ENCODE measurements at places on chromosomes 16 and 17.

DNA sequence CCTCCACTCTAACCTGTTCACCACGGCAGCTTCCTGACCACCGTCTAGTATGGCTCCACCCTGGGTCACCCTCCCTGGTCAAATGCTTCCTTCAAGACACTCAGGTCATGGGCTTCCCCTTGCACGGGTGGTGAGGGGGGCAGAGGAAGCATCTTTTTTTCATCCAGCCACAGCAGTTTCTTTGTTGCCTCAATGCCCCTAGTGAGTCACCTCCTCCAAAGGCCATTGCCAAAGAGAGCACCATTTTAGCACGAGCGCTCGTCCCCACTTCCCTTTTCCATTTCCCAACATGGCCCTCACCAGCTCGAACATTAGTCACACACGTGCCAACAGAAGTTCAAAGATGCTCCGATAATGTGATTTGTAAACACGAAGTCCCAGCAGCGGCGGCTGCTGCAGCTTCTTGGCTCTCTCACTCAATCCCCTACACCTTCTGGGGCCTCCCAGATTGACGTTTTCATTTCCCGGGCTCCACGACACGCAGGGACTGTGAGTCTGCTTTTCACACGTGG is 134.6 kb downstream of the GAS7 start:
- peak; percentile 64 for DNase-seq

DNA sequence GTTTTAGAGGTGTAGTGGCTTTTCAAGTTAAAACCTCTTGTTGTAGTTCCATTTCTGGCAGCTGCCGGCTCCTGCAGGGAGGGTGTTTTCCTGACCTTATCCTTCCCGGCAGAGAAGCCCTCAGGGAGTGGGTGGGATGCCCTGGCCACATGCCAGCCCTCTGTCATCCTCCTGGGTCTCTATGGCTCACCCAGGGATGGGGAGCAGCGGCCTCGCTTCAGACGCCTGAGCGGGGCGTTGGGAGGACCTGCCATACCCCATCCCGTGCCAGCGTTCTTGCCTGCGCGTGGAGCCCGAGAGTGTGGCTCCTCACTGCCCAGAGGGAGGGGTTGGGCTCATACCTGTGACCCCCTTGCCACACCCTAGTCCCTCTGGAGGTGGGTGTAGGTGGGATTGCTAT is 11.9 kb downstream of the KCNJ12 start:
- no peak for DNase-seq

DNA sequence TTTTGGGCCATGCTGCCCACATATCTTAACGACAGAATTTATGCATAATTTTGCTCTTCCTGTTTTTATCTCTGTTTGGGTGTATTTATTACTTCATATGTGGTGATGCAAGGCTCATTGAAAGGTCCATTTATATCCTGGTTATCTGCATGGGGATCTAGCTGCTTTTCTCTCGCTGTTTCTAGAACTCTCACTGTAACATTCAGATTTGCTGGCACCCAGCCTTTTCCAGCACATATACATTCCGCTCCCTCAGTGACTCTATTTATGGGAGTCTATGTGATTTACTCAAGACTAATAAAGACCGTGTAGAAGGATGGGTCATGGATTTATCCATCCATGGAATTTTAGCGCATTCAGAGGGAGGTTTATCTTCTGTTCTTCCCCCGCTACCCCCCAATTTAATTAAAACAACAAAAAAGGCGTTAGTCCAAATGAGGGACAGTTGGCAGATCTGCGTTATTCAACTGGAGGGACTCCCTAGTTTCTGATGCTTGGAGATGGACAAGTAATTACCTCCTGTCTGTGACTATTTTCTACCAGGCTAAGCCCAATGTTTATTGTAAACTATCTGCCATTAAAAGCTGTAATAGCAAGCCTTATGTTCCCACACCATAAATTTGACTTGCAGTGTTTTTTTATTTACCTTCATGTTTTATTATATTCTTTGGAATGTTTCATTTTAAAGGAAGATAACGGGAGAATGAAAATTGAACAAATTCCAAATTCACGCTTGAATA is 19.8 kb upstream of the MARCHF10 start:
- peak; percentile 84 for DNase-seq

- no peak for DNase-seq
Observed at GRCh38 chr17:29628644-29629043, 5.9 kb upstream of the CORO6 start.

DNA sequence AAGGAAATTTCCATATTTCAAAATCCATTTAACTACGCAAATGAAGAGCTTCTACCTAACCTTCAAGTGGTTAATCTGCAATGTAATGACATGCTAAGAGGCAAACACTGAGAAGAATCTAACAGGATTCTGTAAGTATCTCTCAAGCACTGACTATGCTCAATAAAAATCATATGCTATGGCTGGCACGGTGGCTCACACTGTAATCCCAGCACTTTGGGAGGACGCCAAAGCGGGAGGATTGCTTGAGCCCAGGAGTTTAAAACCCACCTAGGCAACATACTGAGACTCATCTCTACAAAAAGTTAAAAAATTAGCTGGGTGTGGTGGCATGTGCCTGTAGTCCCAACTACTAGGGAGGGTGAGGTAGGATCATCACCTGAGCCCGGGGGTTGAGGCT is 32.7 kb downstream of the GNA13 start:
- no peak for DNase-seq

- DNase-seq, result no peak
Observed at GRCh38 chr16:15587152-15587825, 55.7 kb downstream of the MARF1 start.

DNA sequence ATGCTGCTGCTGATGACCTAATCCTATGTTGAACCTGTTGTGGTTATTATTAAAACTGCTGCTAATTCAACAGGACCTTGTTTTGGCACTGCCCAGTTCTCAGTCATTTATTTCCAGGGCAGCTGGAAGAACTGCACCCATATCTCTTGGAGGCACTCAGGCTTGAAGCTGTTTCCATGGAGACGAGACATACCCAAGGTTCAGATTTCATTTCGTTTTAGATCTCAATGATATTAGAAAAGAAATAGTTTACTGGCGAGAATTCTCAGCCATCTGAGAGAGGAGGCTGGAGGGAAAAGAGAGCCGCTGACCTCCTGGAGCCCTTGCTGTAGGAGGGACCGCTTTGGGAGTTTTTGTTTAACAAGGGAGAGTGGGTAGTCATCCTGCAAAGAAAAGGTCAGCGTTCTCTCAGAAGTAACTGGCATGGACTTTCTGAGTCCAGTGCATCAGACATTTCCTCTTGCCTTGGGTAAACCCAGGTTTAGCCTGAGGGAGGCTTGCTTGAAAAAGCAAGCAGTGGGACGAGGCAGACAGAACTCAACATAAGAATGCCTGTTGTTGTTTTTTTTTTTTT is 75.4 kb downstream of the YPEL2 start:
- peak; percentile 46 for DNase-seq

DNA sequence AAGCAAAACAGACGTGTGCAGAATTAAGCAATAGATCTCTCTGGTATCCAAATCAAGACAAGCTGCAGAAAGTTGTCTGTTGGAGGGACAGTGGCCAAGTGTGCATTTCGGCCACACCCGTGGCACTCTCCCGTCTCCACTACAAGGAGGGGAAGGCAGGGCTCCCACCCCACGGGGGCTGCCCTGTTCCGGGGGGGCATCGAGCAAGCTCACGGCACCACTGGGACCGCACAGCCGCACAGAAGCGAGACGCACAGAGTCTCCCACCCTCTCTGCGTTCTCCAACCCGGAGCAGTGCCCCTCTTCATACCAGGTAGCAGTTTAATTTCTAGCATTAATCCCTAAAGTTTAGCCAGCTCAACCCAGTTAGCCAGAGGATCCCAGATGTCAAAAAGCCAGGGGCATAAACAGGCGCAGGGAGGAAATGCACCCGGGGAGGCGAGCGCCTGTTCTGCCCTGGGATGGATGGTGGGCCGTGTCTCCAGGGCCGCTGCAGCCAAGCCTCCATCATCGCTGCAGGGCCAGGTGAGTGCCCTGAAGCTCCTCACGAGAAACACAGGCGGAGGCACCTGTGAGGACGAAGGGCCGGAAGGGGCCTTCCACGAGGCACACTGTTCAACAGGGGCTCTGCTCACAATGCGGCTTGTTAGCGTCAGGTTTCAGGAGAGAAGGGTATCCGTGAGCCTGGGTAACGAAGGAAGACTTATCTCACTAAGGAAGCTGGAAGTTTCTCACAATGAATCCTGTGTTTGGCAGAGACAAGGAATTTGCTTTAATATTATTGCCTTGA is 42.1 kb upstream of the METRNL start:
- DNase-seq, result no peak

DNA sequence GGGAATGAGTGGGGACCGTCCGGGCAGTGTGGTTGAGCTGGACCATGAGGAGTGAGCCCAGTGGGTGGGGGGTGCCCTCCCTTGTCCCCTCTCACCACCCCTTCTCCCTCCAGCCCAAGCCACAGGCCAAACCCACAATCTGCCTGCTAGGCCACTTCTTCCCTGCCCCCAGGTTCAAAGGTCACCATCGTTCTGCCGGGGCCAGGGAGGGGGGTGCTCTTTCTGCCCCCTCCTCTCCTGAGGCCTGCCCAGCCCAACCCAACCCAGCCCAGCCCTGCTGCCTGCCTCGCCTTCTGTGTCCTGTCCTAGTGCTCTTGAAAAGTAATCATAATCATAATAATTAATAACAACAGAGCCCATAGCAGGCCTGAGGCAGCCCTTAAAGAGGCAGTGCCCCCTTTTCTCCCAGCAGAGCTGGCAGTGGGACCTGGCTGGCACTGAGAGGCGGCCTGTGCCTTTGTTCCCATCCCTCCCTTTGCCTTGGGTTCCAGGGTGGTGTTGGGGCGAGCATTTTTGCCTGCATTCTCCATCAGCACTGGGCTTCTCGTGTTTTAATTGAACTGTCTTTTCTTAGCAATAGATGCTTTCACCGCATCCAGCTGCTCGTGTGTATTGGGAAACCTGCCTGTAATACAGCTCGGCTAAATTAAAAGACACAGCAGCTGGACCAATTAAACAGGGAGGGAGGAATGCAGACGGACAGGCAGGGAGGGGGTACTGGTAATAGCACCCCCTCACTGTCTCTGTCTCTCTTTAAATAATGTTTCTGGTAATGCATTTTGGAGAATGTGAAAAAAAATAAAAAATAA is 46.8 kb downstream of the SREBF1 start:
- no peak for DNase-seq

DNA sequence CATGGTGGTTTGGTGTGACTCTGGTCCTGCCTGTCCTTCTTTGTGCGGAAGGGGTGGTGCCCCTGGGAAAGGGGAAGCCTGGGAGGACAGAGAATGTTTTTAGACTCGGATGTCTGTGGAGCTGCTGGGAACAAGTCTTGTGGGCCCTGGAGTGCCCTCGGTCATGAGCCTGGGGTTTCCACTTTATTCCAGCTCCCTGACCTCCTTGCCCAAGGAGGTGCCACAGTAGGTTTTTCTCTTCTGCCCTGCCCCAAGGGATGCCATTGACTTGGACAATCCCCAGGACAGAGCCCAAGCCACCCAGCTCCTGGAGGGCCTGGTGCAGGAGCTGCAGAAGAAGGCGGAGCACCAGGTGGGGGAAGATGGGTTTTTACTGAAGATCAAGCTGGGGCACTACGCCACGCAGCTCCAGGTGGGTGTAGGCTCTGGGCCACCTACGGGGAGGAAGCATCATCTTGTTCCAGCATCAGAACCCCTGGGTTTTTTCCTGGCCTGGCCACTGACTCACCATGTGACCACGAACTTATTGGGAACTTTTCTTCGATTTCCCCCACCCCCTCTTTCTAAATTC is 1.4 kb downstream of the STAT5A start:
- no peak for DNase-seq

- peak; percentile 28 for DNase-seq
Observed at GRCh38 chr16:1723450-1724147, 17.6 kb downstream of the MAPK8IP3 start.

DNA sequence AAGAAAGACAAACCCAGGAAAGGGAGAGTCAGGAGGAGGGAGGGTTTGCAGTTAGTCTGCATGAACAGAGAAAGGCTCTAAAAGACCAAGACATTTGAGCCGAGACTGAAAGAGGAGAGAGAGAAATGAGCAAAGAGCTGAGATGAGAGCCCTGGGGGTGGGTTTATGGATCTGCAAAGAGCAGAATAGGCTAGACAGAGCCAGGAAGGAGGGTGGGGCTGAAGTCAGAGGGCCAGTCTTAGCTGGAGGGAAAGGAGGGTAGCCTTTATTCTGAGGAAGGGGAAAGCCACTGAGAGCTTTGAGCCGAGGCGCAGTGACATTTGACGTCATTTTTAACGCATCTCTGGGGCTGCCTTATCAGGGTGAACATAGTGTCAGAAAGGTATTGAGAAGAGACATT is 85.7 kb upstream of the CDH13 start:
- no peak for DNase-seq
